ENCODE measurements at places on chromosomes 16 and 17. TPM values are rescaled to one million over a fixed set of nuclear protein-coding genes. Genes with fewer than 3 reads are reported as not detected.
A peak's percentile ranks its signal among the peaks of the same experiment; 100 is the strongest.

DNA sequence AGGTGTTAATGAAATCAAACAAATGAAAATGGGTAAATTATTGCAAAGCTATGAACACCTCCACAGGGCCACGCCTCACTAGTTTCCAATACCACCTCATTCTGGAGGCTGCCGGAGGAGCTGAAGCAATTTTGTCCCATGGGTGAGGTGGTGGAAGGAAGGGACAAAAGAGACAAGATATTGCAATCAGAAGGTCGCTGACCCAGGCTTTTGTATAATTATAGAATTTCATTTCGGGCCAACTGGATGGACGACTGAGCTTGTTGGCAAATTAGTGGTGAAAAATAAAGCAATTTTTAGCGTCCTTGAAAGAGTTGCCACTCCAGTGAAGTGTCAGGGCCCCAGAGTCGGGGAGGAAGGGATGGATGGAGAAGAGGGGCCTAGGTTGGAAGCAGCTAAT lies 147.9 kb downstream of the CYLD start:
- no peak overlapping the region for H3K27ac ChIP-seq
- peaks cover 25% of the 10 kb centered on the region for H3K27me3 ChIP-seq
- H3K36me3 ChIP-seq, result peaks cover 2% of the 10 kb centered on the region
- H3K4me3 ChIP-seq, result no peak overlapping the region
- no peaks in the 10 kb centered on the region for H3K4me1 ChIP-seq

- no peaks in the 10 kb centered on the region for H3K36me3 ChIP-seq
- DNase-seq, result no peak
- no peak overlapping the region for H3K4me3 ChIP-seq
- H3K4me1 ChIP-seq, result peaks cover 31% of the 10 kb centered on the region
Measured at GRCh38 chr17:64259922-64260321, 3.1 kb downstream of the TEX2 start.

GRCh38 chr16:73955255-73955654 lies 341.4 kb upstream of the PSMD7 start:
- no peak overlapping the region for H3K4me3 ChIP-seq
- H3K36me3 ChIP-seq, result no peaks in the 10 kb centered on the region
- H3K27me3 ChIP-seq, result no peaks in the 10 kb centered on the region
- H3K27ac ChIP-seq, result no peak overlapping the region
- DNase-seq, result no peak

DNA sequence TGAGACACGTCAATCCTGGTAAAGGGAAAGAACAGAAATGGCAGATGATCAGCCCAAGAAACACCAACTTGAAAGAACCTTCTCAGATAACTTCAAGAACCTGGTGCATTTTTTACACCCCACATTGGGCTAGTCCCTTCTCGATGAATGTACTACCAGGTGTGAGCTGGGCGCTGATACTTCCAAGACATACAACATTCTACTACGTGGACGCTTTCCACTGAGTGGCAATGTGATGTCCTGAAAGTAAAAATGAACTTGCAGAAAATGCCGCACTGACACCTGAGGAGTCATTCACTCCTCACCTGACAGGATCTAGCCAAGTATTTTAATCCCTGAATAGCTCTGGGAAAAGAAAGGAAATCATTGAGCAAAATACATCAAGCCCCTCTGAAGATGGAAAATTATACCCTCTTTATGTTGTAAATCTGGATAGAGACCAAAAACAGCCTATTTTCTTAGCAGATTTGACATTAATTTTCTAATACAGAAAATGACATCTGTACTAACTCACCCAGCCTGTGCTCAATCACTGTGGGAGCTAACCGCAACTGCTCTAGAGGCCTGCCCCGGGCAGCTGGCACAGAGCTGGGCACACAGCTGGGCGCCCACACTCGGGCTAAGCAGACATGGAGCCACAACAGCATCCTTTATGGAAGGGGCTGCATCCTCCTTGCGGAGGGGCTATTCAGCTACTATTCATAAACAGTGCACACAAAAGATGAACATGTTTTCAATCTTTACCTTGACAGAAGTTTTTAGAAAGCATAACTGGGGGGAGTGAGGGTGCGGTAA lies 16.2 kb downstream of the SNN start:
- no peaks in the 10 kb centered on the region for H3K36me3 ChIP-seq
- H3K27ac ChIP-seq, result peak overlapping the region; percentile 43
- H3K4me1 ChIP-seq, result peaks cover 36% of the 10 kb centered on the region
- no peak for DNase-seq

DNA sequence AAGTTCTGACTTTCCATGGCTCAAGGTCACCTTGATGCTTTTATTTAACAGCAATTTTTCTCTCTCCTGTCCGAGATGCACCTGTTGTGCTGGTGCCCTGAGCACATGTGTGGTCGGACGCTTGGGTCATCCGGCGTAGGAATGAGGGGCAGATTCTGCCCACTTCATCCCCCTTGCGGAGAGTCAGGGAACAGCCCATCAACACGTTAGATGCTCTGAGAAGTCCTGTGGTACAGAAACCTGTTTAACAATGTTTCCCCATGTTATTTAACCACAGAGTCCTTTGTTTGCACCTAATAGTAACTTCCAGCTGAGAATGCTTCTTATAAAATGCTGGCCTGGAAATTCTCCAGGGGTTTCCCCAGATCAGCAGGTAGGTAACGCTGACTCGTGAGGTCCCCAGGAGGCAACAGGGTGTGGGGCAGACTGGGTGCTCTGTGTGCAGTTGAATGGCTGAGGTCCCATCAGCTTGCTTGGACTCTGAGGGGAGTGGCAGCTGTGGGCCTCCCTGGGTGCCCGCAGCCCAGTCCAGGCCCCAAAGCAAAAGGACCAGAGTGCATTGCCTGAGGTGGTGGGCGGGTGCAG lies 17.8 kb downstream of the DOC2B start:
- no peak overlapping the region for H3K4me3 ChIP-seq
- no peaks in the 10 kb centered on the region for H3K36me3 ChIP-seq
- no peaks in the 10 kb centered on the region for H3K4me1 ChIP-seq

GRCh38 chr17:11506635-11507034 lies 91.6 kb upstream of the DNAH9 start:
- H3K27ac ChIP-seq, result no peak overlapping the region
- no peak overlapping the region for H3K4me3 ChIP-seq
- H3K4me1 ChIP-seq, result no peaks in the 10 kb centered on the region
- H3K36me3 ChIP-seq, result no peaks in the 10 kb centered on the region
- H3K27me3 ChIP-seq, result no peaks in the 10 kb centered on the region

DNA sequence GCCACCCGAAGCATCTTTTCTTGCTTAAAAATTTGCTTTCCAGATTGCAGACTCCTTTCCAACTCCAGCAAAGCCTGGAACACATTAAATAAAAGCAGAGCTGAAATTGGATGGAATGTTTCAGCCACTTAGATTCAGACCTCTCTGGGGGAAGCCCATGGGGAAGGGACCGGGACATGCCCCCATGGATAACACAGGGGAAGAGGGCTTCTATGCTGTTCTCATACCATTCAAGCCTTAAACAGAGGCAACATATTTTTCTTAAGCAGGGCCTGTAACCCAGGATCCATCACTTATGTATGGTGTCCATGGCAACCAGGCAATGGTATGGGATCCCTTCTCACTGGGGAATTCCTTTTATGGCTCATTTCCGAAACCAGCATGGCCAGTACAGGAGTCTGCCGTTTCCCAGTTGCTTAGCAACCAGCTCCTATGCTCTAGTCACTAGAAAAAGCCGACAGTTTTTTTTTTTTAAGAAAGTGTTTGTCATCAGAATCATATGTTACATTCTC lies 62.0 kb upstream of the MARCHF10 start:
- no peaks in the 10 kb centered on the region for H3K36me3 ChIP-seq
- no peaks in the 10 kb centered on the region for H3K4me1 ChIP-seq
- no peak overlapping the region for H3K27ac ChIP-seq
- H3K27me3 ChIP-seq, result peaks cover 12% of the 10 kb centered on the region
- DNase-seq, result no peak

DNA sequence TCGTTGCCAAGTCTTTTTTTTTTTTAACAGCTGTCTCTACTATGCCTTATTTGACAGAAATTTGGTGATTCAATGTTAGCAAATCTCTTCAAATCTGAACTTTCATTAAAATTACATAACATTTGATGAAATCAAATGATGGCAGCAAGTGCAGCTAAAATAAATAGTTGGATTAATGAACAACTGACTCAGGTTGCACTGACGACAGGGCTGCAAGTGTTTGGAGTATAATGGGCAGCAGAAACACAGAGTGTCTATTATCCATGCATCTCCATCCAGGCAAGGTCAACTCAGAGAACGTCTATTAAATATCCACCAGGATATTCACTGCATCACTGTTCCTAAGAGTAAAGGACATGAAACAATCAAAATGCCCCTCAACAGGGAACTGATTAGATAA lies 109.8 kb downstream of the SLC39A11 start:
- H3K27ac ChIP-seq, result no peak overlapping the region
- peaks cover 24% of the 10 kb centered on the region for H3K4me1 ChIP-seq
- H3K27me3 ChIP-seq, result no peaks in the 10 kb centered on the region
- no peak overlapping the region for H3K4me3 ChIP-seq
- DNase-seq, result no peak
- H3K36me3 ChIP-seq, result no peaks in the 10 kb centered on the region

- no peak overlapping the region for H3K4me3 ChIP-seq
- no peak for DNase-seq
- H3K27ac ChIP-seq, result no peak overlapping the region
Measured at GRCh38 chr17:32484628-32485027, 2.2 kb upstream of the CDK5R1 start.

DNA sequence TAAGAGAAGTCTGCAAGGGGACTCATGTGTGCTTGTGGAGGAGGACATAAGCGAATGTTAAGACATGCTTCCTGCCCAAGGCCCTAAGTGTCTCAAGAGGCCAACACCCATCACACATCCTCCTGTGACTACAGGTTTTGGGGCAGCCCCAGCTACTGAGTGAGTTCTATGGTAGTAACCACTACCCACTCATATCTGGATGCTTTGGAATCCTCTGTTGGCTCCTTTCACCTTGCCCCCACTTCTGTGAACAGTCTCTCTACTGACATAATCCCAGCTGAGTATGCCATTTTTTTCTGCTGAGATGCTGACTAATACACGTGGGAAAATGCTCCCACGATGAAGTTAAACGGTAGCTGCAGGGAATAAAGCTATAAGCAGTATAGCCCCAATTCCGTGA lies 153.5 kb downstream of the VPS53 start:
- no peak for DNase-seq
- peaks cover 14% of the 10 kb centered on the region for H3K36me3 ChIP-seq
- H3K27ac ChIP-seq, result no peak overlapping the region
- no peaks in the 10 kb centered on the region for H3K4me1 ChIP-seq

GRCh38 chr16:87460936-87461335 lies 31.9 kb downstream of the ZCCHC14 start:
- peaks cover 23% of the 10 kb centered on the region for H3K4me1 ChIP-seq
- H3K36me3 ChIP-seq, result peaks cover 9% of the 10 kb centered on the region
- H3K27ac ChIP-seq, result no peak overlapping the region
- DNase-seq, result no peak
- no peaks in the 10 kb centered on the region for H3K27me3 ChIP-seq

- no peaks in the 10 kb centered on the region for H3K36me3 ChIP-seq
- no peak for DNase-seq
- H3K27me3 ChIP-seq, result no peaks in the 10 kb centered on the region
- H3K27ac ChIP-seq, result no peak overlapping the region
- H3K4me1 ChIP-seq, result peaks cover 18% of the 10 kb centered on the region
- H3K4me3 ChIP-seq, result no peak overlapping the region
Measured at GRCh38 chr17:40301315-40301714, 7.7 kb upstream of the RARA start.

GRCh38 chr17:27506348-27507218 lies 50.3 kb downstream of the KSR1 start:
- peaks cover 24% of the 10 kb centered on the region for H3K4me1 ChIP-seq
- H3K27me3 ChIP-seq, result no peaks in the 10 kb centered on the region
- no peak overlapping the region for H3K4me3 ChIP-seq
- H3K36me3 ChIP-seq, result no peaks in the 10 kb centered on the region
- H3K27ac ChIP-seq, result no peak overlapping the region
- DNase-seq, result no peak

DNA sequence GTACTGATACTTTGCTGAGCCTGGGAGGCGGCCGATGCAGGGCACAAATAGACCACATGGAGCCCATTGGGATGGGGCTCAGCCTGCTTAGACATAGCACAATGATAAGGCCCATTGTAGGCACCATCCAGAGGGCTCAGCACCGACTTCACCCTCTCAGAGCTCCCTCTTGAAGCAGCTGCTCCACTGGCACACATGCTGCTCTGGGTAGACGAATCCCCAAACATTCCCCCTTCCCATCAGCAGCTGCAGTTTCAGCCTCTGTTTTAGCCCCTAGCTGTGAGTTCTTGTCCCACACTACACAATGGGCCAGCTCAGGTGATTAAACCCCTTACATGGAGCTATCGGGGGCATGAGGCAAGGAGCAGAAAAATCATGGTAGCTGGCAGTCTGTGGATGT lies 174.1 kb downstream of the RGS9 start:
- peaks cover 23% of the 10 kb centered on the region for H3K27me3 ChIP-seq
- no peak overlapping the region for H3K27ac ChIP-seq
- H3K4me1 ChIP-seq, result peaks cover 10% of the 10 kb centered on the region
- no peak overlapping the region for H3K4me3 ChIP-seq
- no peaks in the 10 kb centered on the region for H3K36me3 ChIP-seq

DNA sequence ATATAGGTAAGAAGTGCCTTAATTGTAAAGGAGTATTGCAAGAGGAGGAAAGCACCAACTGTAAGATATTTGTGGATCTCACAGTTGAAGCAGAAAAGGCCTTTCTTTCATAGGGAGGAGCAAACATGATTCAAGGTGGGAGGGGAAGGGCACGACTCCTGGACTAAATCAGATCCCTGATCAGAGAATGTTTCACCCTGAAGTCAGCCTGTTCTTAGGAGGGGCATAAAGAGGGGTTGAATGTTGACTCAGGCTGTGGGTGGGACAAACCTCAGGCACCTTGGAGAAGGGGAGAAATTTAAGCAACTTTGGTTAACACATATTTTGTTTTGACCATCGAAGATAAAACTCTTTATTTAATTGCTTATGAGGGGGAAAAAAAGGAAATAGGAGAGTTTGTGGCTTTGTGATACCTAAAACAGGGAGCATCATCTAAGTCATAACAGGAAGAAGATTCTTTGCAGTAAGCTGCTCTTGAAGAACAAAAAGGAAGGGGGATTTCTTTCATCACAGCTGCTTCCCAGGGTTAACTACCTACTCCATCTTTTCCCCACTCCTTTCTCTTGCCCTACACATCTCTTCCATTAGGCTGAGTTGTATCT lies 158.6 kb upstream of the ZNF267 start:
- DNase-seq, result no peak
- H3K27ac ChIP-seq, result peak overlapping the region; percentile 93
- H3K36me3 ChIP-seq, result peaks cover 13% of the 10 kb centered on the region
- H3K27me3 ChIP-seq, result no peaks in the 10 kb centered on the region
- H3K4me1 ChIP-seq, result peaks cover 63% of the 10 kb centered on the region

- no peaks in the 10 kb centered on the region for H3K27me3 ChIP-seq
- no peak for DNase-seq
- H3K27ac ChIP-seq, result no peak overlapping the region
- H3K36me3 ChIP-seq, result peaks cover 20% of the 10 kb centered on the region
- H3K4me1 ChIP-seq, result peaks cover 3% of the 10 kb centered on the region
Measured at GRCh38 chr16:67068212-67068753, 39.3 kb downstream of the CBFB start.

- H3K4me1 ChIP-seq, result no peaks in the 10 kb centered on the region
- no peak for DNase-seq
- no peaks in the 10 kb centered on the region for H3K36me3 ChIP-seq
- peaks cover 3% of the 10 kb centered on the region for H3K27me3 ChIP-seq
- H3K27ac ChIP-seq, result no peak overlapping the region
Measured at GRCh38 chr17:56125830-56126819, 27.1 kb upstream of the ANKFN1 start.

Gene CPHXL2
- total RNA-seq, result not detected

Gene ARMC5
- total RNA-seq, result 12.0 TPM

Gene OR4D1
- total RNA-seq, result 2.6 TPM

Gene TBC1D3C
- total RNA-seq, result 4.3 TPM

Gene RFWD3
- 52.3 TPM for total RNA-seq

Gene WIPI1
- 3.2 TPM for total RNA-seq
